ENCODE measurements at places on chromosomes 5 and 9.

GRCh38 chr9:94534901-94535300 is 20.0 kb upstream of the PCAT7 start:
- no peak for DNase-seq

- DNase-seq: no peak
Observed at GRCh38 chr9:104144336-104144735, 50.2 kb downstream of the SMC2 start.

DNA sequence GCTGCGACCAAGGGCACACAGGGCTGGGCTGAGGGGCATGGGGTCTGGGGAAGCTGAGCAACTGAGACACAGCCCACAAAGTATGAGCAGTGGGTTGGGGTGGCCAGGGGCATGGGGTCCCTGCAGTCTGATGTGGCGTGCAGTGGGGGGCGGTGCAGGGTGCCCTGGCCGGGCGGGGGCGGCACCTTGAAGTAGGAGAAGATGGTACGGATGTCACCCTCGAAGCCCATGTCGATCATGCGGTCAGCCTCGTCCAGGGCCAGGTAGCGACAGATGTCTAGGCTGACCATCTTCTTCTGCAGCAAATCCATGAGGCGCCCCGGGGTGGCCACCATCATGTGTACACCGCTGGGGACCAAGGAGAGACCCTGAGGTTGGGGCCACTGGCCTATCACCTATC is 3.3 kb downstream of the DDX41 start:
- DNase-seq: no peak

- DNase-seq: no peak
Observed at GRCh38 chr5:150612905-150613670, 27.4 kb upstream of the SYNPO start.

DNA sequence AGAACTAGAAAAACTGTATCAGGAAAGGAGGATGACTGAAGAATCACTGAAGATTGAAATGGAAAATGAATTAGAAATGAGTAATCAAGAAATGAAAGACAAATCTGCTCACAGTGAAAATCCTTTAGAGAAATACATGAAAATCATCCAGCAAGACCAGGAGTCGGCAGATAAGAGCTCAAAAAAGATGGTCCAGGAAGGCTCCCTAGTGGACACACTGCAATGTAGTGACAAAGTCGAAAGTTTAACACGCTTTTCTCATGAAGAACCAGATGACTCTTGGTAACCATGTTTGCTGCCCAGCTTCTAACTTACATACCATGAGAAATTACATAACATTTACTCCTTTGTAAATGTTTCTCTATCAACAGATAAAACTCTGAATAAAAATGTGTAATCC is 37.1 kb downstream of the CPLANE1 start:
- DNase-seq: no peak

GRCh38 chr5:44389090-44389822 is at the start of gene FGF10:
Gene FGF10, minus strand, starts transcription at chr5:44389420. Its CDS starts 738 bp downstream, at chr5:44388682.
- no peak for DNase-seq

DNA sequence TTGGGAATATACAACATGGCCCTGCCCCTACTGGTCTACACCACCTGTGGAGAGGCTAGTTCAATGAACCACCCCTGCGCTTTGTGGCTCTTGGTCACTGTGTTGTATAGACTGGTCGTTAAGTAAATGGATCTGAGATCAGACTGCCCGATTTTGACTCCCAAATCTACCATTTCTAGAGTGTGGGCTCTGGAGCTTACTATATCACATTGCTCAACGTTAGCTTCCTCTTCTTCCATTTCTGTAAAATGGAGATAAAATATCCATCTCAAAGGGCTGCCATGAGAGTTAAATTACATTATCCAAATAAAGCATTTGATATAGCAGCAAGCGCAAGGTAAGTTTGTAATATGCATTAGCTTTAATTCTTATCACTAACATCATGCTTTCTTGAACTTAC is 52.7 kb upstream of the IFNK start:
- DNase-seq: no peak

- DNase-seq: no peak
Observed at GRCh38 chr9:29659736-29660135, 2086.5 kb upstream of the C9orf72 start.

GRCh38 chr5:142634216-142635011 is 51.5 kb downstream of the FGF1 start:
- no peak for DNase-seq

- DNase-seq: no peak
Observed at GRCh38 chr5:83404182-83404716, 67.3 kb upstream of the VCAN start.

DNA sequence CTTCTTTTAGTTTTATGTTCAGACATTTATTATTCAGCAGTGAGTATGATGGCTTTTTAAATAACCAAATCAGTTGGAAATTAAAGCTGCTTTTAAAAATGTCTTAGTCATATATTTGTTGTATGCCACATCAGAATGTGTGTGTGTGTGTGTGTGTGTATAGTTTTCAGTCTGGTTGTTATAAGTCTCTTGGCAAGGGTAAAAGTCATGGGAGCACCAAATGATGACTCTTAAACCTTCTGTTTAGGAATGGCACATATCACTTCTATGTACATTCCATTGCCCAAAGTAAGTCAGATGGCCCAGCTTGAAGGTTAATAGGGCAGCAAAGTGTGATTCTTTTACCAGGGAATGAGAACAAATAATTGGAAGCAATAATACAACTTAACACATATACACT is 135.9 kb downstream of the RNF180 start:
- no peak for DNase-seq

DNA sequence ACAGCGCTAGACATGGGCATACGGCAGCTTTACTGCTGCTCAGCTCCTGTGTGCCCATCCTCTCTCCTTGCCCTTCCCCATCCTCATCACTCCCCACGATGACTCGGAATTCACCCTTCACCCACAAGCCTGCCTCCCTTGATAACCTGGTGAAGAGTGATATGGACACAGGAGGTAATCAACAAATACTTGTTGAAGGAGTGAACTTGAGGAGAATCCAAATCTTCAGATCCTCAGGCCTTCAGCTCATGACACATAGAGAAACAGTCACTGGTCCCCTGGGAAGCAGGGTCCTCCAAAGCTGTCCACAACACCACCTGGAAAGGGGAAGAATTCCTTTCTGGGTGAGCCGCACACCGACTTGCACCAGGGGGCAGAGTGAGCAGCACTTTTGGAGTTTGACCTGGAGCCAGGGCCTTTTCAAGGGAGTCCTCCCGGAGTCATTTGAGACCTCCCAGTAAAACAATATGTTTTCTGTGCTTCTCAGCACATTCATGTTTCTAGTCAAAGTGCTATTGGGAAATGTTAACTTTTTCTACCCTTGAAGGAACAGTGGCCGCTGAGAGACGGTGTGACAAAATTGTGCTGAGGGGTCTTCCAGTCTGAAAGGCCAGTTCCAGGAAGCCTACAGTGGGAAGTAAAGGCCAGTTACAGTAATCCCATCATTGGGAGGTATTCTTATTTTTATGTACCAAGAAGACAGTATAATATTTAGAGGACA is 332.3 kb downstream of the CWC27 start:
- no peak for DNase-seq

GRCh38 chr9:96048104-96048955 is 172.8 kb downstream of the ERCC6L2 start:
- no peak for DNase-seq

- DNase-seq: no peak
Observed at GRCh38 chr9:79577969-79578723, 6.4 kb downstream of the TLE4 start.

DNA sequence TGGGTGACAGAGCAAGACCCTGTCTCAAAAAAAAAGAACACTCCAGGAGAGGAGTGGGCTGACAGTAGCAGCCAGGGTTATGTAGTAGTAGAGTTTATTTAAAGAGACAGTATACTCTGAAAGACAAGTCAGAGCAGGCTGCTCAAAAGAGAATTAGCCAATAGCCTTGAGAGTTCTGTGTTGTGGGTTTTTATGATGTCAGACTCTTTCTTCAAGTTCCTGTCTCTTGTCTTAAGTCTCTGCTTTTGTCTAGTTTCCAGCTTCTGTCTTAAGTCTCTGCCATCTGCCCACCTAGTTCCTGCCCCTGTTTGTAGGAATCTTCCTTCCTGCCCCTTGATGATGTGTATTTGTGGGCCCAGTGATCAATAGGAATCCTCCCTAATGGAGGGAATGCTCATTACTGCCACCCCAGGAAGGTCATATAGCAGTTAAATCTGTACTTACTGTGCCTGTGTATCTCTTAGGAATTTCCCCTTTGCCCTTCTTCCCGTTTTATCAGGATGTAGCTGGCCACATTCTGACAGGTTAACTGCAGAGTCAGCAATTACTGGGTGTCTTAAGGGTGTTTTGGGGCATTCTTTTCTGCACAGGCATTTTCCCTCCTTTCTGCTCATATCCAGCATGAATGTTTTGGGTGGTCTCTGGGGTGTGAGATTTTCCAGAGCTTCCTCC is 580.5 kb upstream of the SGCD start:
- no peak for DNase-seq

DNA sequence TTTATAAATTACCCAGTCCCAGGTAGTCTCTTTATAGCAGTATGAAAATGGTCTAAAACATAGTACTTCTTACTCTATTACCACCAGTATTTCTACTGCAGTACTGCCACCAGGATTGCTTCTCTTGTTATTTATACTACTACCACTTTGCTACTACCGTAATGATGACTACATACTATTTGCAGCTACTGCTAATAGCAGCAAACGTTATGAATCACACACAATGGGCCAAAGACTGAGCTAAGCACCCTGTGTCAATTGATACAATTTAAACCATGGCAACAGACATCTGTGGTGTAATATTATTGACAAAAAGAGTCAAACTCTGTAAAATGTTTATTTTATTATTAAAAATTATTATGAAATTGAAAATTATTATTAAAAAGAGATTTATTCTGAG is 15.3 kb upstream of the KIF12 start:
- no peak for DNase-seq

- DNase-seq: no peak
Observed at GRCh38 chr9:6552033-6552432, 93.5 kb downstream of the GLDC start.

DNA sequence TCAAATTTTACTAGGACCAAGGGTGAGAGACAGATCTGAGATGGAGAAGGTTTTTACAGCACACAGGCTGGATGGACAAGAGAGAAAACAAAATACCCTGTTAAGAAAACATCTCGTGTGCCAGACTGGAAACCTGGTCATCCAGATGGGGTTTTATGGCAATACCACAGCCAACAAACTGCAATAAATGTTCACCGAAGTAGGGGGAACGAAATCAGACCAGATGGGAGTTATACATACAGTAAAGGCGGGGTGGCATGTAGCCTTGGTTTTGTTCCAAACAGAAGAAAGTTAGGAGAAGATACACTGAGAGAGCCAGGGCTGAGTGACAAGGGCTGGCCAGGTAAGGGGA is 63.3 kb downstream of the DCP2 start:
- DNase-seq: no peak

- no peak for DNase-seq
Observed at GRCh38 chr5:84861306-84861705, 476.6 kb upstream of the EDIL3 start.

GRCh38 chr9:89553451-89554010 is 51.3 kb upstream of the GADD45G start:
- no peak for DNase-seq

- DNase-seq: no peak
Observed at GRCh38 chr9:87712801-87713277, 13.1 kb upstream of the CTSL start.

GRCh38 chr9:135612981-135613910 is 26.1 kb downstream of the GLT6D1 start:
- DNase-seq: no peak

DNA sequence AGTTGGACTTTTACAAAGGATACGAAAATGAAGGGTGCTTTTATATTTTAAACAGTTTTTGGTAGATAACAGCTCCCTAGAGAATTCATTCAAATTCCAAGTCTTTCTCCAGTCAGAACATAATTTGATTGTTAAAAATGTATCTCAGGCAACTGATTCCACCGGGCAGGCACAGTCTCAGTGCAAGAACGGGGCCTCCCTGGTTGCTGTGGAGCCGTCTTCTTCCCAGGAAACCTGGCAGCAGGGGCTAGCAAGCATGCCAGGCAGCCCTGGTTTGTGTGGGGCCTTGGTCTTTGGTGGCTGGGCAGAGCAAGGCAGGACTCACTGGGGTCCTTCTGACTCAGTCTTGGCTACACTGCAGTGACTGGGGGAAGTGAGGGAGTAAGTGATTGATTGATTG is 143.5 kb downstream of the NXNL2 start:
- DNase-seq: no peak

- DNase-seq: no peak
Observed at GRCh38 chr9:136621019-136621733, 41.5 kb upstream of the EGFL7 start.

- DNase-seq: no peak
Observed at GRCh38 chr5:77143998-77144836, 57.1 kb upstream of the ZBED3 start.

DNA sequence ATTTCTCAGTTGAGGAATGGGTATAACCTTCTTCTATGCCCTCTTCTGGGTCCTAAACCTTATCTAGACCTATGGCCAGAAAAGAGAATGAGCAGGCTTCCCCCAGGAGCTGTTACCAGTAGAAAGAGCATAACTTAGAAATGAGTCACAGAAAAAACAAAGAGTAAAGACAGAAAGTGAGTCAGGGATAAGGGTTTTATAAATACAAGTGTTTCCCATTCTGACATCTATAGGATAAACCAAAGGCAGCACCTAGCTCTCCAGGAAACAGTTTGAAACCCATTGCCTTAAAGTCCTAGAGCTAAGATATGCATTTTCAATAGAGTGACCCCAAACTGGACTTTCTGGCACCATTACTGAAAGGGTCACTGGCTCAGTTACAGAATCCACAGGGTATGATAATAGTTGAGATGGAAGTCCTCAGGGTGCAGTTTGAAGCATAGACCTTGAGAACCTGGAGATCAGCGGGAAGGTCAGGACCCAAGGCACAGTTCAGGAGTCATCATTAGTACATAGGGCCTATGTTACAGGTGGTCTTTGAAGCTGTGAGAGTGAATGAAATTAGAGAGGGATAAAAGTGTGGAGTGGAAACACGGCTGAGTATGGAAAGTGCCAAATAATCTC is 42.7 kb upstream of the LIFR start:
- no peak for DNase-seq

DNA sequence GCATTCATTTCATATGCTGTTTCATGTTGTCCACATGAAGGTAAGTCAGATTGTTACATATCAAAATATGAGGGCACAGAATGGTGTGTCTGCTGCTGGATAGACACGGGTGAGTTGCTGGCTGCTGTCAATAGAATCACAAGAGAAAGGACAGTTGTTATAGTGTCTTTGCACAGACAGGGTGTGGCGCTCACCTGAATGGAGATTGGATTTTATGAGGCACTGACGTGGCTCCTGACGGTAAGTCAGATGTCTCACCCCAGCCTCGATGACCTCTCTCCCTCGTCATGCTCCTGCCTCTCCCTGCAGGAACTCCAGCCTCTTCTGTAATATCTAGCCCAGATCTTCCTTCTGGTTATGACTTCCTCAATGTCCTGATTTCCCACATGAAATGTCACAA is 75.4 kb upstream of the SELENOP start:
- no peak for DNase-seq

GRCh38 chr5:67257077-67257476 is 60.5 kb upstream of the CD180 start:
- no peak for DNase-seq
